ENCODE measurements at places on chromosomes 2 and 18. TPM values are rescaled to one million over a fixed set of nuclear protein-coding genes. Genes with fewer than 3 reads are reported as not detected.

KCNG3 gene
- 14.1 TPM for total RNA-seq

APCDD1 gene
- total RNA-seq: 10.8 TPM

ANO7 gene
- total RNA-seq: 202 TPM

DNA sequence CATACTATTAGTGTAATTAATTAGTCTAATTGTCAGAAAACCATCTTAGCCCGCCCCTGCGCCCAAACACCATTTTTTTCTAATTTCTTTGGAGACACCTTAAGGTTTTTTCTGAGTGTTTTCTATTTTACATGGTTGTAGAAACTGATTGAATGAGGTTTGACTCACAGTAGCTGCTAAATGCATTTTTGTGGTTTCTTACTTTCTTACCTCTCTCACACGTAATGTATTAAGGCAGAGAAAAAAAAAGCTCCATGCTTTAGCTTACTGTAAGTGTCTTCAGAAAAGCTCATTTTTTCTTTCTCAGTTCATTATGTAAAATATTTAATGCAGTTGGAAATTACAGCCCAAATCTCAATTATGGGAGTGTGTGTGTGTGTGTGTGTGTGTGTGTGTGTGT lies 548.5 kb upstream of the LRRTM4 start:
- no peak overlapping the region for H3K4me3 ChIP-seq
- H3K27ac ChIP-seq: no peak overlapping the region
- no peaks in the 10 kb centered on the region for H3K27me3 ChIP-seq
- no peak for DNase-seq

DNA sequence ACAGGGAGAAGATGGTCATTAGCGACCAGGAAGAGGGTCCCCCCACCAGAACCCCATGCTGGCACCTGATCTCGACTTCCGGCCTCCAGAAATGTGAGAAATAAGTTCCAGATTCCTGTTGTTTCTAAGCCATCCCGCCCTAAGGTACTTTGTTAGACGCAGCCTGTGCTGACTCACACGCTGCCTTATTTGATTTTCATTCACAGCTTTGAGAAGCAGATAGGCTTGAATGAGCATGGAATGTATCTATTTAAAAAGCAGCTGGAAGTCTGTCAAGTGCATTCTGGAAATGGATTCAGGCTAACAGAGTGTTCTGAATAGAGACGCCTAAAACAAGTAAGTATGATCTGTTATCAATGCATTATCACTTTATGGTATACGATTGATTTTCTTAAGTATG lies 8.3 kb upstream of the IL1R2 start:
- H3K27ac ChIP-seq: no peak overlapping the region
- DNase-seq: no peak
- H3K27me3 ChIP-seq: no peaks in the 10 kb centered on the region
- H3K36me3 ChIP-seq: no peaks in the 10 kb centered on the region

DNA sequence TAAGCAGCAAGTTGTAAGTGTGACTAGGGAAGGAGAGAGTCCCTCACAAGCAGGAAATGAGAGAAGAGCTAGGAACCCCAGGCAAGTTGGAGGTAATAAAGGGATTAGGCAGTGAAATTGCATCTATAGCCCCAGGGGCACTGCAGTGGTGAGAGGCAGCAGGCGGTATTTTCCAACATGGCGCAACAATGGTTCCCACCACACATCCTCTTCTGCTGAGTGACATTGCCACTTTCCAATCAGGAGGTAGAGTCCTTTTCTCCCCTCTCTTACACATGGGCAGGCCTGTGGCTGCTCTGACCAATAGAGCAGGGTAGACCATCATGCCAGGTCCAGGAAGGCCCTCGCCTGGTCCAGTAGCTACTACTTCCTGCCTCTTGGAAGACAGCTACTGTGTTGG lies 86.6 kb downstream of the DNER start:
- peaks cover 5% of the 10 kb centered on the region for H3K27me3 ChIP-seq
- H3K36me3 ChIP-seq: no peaks in the 10 kb centered on the region
- H3K4me3 ChIP-seq: no peak overlapping the region
- DNase-seq: no peak
- no peak overlapping the region for H3K27ac ChIP-seq
- H3K4me1 ChIP-seq: no peaks in the 10 kb centered on the region
